Activated T-cell treated with anti-CD3 and anti-CD28 coated beads for 48 hours (primary cell): ENCODE measurements at places on chromosomes 11 and 22.

- peak; percentile 47 for DNase-seq
These were observed 55.3 kb upstream of the CD44 start for GRCh38 chr11:35083431-35084238.

DNA sequence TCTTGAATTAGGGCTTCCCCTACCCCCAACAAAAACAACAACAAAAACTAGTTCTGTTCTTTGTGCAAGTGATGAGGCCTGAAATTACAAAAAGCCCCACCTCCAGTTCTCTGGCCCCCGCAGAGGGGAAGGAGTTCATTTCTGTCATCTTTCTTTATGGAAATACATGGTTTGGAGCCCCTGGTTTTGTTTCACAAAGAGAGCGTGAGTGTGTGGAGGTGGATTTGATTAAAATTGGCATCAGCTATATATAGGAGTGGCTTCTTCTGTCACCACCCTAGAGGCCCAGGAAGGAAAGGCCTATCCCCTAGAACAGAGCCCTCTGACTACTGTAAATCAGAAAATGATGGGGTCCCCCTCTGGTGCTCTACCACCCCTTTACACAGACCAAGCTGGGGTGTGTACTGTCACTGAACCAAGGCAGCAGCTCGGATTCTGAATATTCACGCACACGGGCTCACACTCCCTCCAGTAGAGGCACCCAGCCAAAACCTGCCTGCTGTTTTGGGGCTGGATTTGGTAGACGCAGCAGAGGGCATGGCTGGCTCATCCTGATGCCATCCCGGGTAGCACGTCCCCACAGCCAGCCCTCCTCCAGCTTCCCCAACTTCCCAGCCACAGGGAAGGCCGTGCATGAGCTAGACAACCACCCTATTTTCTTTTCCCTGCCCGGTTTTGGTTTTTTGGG lies 19.4 kb downstream of the RCOR2 start:
- DNase-seq = no peak

- no peak for DNase-seq
These were observed 43.6 kb downstream of the ARHGAP8 start for GRCh38 chr22:44795701-44796630.

GRCh38 chr11:134529212-134530096 lies 117.4 kb upstream of the B3GAT1 start:
- DNase-seq = no peak

DNA sequence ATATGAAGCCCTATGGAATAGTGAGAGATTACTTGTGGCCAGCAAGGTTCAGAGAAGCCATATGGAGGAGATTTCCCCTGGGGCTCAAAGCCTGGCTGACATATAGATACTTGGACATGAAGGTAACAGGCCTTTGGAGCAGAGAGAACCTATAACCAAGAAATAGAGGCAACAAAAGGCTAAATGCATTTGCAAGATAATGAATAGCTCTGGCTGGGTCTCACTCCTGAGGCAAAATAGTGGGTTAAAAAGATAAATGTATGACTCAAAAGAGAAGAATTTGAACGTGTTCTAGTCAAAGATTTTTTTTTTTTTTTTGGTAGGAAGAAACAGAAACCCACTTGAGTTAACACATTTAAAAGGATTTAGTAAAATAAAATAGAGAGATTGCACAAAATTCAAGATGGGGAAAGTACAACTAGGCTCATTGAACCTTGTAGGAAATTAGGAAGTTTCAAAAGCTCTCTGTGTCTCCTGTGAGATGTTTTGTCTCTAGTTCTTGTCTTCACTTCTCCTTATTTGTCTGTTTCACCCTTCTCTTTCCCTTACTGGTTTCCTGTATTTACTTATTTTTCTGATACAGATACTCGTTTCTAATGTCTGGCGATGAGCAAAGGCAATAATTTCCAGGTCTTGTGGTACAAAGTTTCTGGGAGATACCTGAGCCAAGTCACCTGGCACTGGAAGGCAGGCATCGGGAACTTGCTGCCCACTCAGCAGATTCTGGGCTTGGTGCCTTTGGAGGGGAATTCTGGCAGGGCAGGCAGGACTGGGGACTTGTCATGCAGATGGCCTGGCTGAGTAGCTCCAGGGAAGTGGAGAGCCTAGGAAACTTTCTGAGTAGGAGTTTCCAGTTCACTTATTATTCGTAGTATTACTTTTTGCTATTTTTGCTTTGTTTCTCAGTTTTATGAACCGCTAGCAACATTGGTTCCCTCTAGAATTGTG lies 49.2 kb upstream of the SESN3 start:
- DNase-seq = no peak

- DNase-seq = no peak
These were observed 8.9 kb downstream of the SCARF2 start for GRCh38 chr22:20428496-20429253.

DNA sequence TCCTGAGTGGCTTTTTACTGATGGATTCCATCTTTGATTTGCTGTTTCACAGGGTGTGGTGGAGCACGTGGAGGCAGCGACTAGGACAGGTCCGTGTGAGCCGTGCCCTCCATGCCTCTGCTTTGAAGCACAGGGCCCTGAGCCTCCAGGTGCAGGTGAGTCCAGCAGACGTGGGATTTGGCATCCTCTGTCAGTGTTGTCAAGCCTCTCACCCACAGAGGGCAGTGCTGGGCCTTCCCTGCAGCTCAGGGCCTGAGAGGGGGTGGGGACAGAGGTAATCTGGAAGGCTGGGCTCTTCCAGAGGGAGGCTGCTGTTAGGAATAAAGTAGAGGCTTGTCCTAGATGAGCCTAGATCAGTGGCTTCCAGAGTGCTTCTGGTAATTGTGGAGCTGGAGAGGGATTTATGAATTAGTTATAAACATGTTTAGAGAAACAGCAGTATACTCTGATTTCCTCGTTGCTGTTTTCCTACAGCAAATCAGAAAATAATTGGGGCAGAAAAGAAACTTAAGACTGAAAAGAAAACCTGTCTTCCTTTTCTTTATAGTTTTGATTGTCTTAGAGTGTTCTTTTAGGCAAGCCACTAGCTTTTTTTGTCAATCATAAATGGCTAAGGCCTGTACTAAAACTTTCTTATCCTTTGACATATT lies 65.0 kb downstream of the SFI1 start:
- DNase-seq = peak; percentile 45

DNA sequence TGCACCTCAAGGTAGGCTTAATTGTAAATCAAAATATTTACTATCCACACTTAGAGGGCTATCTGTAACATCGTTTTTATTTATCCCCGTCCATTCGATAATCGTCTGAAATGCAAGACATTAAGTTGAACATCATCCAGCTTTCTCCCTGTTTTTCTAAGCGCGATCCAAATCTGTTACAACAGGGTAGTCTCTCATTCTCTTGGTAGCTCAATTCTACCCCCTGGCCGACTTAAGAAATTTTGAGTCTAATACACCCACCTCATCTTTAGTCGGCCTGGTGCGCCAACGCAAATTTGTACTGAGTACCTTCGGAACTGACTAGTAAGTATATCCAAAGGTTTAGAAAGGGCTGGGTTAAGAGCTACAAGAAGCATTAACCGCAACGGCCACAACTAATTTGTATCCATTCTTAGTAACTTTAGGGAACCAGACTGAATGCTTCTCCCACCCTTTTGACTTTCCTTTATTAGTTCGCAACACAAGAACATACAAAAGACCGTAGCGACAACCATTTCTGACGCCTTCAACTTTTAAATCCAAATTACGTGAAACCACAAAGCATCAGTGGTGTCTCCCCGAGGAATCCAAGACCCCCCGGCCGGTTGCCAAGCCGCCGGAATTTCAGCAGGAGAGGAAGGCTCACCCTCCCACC lies 1.0 kb upstream of the ZNF143 start:
- DNase-seq = peak; percentile 18

- no peak for DNase-seq
These were observed 23.5 kb downstream of the DRICH1 start for GRCh38 chr22:23608583-23608982.

DNA sequence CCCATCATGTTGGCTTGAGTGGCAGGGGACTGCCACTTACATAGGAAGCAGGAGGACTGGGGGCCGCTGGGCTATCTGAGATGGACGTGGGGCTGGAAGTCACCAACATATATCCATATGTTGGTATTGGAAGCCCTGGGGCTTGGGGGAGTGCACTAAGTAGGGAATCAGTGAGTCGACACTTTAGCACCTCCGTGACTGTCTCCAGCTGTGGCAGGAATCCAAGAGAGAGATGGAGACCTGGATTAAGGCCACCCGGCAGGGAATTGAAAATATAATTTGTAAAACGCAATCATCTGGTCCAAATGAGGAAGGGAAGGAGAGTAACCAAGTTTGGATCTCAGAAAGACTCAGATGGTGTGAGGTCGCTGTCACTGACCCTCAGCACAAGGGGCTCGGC lies 68.4 kb downstream of the ELFN2 start:
- DNase-seq = no peak

DNA sequence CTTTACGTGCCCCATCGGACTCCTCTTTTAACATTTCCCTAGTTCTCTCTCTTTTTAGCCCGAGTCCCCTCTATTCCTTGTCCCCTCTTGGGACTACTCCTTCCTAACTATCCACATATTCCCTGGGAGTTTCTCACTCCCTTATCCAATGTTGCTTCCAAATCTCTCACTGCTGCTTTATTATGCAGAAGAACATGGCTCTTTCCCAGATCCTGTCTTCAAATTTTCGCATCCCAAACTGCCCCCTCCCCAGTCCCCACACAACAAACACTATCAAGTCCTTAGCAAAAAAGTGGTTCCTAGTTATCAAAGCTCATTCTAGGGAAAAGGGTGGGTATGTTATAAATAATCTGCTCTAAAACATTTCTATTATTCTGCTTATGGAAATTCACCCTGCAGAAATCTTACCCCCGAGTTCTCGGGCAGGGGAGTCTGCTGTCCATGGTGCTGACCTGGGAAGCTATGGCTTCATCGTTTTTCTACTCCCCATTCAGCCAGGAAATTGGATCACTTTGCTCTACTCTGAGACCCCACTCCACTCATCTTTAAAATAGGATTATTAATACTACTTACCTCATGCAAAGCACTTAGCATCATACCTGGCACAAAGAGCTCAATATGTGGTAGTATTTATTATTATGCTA lies 393.5 kb downstream of the BUD13 start:
- no peak for DNase-seq

- no peak for DNase-seq
These were observed 202.6 kb downstream of the AASDHPPT start for GRCh38 chr11:106280036-106280435.

DNA sequence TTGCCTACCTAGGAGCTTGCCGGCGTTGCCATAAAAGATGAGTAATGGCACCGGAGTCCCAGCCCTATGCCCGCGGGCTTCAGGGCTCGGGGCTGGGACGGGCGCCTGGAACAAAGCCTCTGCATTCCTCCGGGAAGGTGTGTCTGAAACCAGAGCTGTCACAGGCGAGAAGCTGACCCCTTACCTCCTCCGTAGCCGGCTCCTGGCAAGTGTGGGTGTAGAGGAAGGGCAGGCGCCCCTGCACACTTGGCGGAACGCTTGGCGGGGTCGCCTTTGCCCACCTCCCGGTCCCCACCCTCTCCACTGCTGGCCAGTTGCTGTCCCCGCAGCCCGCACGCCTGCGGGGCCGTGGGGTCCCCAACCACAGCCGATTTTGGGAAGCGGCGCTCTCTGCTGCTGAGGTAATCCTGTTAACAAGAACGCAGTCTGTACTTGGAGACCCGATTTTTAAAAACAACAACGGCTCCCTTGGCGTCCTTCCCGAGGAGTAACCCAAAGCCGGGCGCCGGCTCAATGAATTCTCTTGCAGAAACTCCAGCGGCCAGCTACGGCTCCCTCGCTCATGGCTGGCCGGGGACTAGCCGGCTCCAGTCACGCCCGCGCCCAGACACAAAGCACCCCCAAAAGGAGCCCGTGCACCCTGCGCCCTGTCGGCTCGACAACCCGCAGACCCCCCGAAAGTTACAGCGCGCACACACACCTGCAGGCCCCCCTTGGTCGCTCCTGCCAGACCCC lies 89.2 kb downstream of the PLEKHA7 start:
- DNase-seq = no peak

DNA sequence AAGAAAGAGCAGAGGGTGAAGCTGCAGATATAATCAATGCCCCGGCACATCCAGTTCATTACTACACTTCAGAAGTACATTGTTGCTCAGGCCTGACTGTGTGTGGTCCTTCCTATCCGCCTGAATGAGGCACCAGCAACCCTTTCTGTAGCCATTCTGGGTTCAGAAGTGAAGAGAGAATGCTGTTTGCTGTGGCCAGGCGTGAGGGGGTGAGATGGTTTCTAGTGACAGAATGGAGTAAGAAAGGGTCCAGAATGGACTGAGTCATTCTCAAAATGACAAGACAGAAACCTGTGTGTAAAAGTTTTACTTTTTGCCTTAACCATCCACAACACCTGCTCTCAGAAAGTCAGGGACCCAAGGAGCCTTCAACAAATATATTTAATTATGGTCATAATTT lies 334.8 kb downstream of the GUCY1A2 start:
- no peak for DNase-seq

GRCh38 chr22:48737461-48738203 lies 1090.0 kb downstream of the BRD1 start:
- DNase-seq = no peak

DNA sequence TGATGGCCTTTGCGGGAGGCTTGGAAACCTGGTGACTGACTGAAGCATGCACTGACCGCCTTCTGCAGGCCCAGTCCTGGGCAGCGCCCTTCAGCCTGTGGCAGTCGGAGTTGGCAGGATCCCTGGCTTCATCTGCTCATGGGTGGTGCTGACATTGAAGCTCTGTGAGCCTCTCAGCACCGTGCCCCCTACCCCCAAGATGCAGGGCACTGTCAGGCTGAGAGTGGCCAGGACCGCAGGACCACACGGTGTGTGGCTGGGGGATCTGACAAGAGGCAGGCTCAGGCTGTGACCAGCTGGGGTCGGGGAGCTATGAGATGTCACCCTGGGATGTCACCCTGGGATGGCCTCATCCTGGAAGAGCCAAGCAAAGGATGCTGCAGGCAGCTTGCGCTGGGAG lies 32.7 kb downstream of the TBC1D22A start:
- DNase-seq = no peak

- no peak for DNase-seq
These were observed 11.0 kb downstream of the DDB2 start for GRCh38 chr11:47225552-47226400.

- no peak for DNase-seq
These were observed 169.8 kb downstream of the DSCAML1 start for GRCh38 chr11:117627259-117627658.

GRCh38 chr11:9772218-9772617 lies 108.3 kb downstream of the SWAP70 start:
- DNase-seq = no peak

DNA sequence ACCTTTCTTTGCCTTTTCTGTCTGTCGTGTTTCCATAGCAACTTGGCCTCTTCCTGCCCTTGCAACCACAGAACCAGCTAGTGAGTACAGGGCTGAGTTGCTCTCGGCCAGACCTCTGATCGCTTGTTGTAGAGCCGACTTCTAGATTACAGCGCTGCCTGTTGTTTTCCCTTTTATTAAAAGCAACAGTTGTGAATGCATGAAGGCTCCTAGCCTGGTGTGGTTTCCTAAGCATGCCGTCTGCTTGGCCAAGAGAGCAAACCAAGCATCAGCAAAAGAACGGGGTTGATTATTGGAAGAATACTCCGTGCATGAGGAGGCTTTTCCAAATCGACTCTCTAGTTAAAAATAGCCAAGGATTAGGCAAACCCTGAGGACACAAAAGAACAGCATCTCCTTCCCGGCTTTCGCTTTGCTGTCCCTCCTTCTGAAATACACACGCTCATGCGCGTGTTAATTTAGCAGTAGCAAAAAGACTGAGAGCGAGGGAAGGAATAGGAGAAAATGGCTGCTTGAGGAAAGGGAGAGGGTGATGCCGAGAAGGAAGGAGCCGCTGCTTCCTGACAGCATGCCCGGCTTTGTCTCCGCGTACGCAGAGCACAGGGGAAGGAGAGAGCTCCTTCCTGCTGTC lies 71.5 kb upstream of the TTC12 start:
- no peak for DNase-seq
